ENCODE measurements at places on chromosomes 13 and 19.

DNA sequence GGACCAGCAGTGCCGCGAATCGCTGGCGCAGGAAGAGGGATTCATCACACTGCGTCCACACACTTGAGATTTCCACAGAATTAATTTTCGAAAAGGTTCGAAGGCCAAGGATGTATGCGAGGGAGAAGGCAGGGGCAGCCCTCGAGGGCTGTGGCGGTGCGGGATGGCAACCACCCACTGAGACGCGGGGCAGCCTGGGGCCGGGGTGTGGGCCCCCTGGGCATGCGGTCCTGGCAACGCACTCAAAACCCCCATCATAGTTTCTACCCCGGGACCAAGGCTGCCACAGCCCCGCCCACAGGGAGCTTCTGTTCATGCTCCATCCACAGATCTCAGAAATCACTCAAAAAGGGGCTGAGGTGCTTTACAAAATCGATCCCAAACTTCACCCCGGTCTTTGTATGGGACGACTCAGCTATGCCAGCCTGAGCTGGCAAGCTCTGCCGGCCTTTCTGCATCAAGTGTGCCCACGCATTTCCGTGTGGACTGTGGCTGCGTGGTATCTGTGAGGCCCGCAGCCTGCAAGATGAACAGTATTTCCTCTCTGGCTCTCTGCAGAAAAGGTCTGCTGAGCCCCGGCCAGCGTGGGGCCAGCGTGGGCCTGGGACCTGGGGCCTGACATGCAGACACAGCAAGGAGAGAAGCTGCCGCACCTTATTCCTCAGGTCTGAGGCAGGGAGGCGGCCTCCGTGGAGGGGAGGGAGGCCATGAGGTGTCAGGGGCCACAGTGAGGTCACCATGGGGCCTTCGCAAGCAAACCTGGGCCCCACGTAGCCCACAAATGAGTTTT, 19.2 kb downstream of the ZNF787 start:
- ATAC-seq = no peak

DNA sequence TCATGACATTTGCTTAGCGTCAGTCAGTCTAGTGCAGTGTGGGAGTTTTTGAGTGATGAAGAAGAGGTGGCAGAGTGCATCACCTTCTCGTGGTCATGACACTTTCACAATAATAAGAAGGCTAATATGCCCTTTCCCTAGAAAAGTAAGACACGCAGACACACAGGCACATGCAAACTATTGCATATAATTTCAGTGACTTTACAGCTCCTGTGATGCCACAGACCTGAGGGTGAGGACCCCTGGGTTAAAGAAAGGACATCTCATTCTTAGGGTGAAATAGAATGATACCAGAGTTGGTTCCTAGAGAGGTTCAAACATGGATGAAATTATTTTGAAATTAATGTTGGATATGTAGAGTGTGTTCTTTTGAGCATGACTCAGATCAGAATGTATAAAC, 300.3 kb downstream of the GPC5 start:
- no peak for ATAC-seq

DNA sequence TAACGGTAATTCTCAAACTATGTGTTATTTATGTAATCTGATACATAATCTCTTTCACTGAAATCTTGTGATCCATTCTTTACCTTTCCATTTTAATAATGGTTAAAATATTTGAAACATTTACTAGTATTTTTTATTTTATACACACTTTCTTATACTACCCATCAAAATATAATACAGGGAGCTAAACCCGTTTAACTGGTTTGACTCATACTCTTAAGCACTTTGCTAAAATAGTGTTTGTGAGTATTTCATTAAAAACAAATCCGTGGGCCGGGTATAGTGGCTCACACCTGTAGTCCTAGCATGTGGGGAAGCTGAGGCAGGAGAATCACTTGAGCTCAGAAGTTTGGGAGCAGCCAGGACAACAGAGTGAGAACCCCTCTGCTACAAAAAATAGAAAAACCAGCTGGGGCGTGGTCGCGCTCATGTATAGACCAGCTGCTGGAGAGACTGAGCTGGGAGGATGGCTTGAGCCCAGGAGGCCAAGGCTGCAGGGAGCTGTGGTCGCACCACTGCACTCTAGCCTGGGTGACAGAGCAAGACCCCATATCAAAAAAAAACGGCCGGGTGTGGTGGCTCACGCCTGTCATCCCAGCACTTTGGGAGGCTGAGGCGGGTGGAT, 43.8 kb upstream of the DCUN1D2 start:
- no peak for ATAC-seq

DNA sequence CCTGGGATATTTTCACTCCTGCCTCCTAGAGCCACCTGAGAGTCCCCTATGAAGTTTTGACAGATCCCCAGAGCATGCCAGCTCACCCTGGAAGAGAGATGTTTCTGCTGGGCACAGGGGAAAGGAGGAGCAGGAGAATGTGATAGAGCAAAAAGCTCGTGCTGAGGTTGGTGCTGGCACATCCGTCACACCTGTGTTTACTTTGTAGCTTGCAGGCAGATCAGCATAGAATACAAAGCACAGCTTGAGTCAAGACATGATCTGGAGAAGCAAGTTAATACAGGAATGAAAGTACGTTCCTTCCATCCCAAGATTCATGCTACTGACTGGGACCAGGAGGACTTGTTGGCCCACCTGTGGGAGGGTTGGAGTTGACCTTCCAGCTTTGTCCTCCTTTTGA, 46.1 kb downstream of the HSPH1 start:
- ATAC-seq = no peak

- ATAC-seq = no peak
Measured at GRCh38 chr19:58294743-58295374, 10.3 kb upstream of the ERVK3-1 start.

GRCh38 chr19:49539192-49539952, 11.6 kb downstream of the RCN3 start:
- no peak for ATAC-seq

All from stimulated activated memory B cell treated with anti-CD40 and anti-IgM and Interleukin-4, amounts not matched to agents 10 μg/mL and 1 μg/mL and 100 μg/mL, for 72 hours (primary cell).